ENCODE measurements at places on chromosomes 2 and 18.
A peak's percentile ranks its signal among the peaks of the same experiment; 100 is the strongest.

DNA sequence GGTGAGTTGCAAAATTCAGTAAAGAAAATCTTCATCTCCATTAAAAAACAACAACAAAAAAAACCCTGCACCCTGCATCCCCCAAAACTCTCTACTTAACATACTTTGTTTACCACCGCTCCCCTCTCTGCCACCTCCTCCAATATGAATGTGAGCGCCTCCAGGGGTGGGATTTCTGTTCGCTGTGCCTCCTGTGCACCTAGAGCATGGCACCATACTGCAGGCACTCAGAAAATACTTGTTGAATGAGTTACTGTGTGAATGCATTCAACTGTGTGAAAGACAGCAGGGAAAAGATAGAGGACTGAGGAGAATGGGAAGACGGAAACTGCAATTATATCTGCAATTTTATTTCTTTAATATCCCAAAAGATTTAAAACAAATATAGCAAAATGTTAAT lies 4.5 kb downstream of the CEBPZ start:
- DNase-seq, result no peak

DNA sequence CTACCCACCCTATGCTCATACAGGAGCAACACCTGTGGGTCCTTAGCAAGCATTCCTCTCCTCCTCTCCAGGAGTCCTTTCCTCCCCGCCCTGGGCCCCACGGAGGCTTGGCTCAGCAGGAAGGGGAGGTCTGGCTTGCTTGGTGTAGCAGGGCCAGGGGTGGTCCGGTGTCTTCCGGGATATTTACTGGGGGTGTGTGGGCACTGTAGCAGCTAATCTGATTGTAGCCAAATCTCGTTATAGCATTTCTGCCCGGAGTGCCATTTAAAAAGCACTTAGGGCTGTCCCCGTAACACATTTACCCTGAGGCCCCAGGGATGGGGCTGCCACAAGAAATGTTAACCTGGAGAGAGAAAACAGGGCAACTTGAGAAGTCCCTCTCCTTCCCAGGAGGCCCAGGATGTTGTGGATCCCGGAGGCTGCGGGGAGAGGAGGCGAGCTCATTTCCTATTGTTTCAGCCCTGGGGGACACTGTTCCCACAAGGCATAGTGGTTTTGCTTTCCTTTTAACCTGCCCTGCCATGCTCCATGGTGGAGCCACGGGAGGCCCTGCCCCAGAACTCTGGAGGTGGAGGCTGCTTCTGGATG lies 134.5 kb downstream of the CLIP4 start:
- DNase-seq, result no peak

DNA sequence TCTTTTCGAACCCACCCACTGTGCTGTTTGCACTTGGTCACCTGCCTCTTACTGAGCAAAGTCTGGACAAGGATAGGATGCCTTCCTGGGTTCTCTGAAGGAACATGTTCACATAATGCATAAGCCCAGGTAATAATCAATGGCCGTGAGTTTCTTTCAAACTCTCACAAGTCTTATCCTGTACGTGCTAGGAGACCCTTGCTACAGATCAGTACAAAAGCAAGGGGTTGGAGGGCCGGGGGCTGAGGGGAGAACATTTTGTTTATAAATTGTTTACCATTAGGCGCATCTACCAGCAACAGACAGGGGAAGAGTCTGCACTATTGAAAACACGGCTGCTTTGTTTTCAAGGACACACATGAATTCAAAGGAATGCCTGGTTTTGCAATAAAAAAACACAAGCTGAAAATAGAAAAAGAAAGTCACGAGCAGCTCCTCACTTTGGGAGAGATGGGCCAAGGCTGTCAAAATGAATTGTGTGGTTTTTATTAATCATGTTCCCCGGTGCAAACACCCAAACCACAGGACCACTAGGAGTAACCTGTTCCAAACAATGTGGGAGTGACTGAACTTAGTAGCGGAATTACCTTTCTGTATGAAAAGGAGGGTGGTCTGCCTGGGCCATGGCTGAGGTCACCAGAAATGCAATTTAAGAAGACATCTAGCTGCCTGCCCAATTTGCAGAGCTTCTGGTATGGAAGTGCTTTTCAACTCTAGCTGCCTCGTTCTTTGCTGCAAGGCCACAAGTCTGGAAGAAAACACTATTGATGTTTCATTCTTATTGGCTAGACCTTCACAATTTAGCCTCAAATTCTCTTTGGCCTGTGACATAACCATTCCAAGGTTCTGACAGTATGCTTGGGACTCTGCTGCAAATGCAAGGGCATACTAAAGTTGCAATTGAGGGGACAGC lies 73.5 kb downstream of the CCBE1 start:
- DNase-seq, result no peak

DNA sequence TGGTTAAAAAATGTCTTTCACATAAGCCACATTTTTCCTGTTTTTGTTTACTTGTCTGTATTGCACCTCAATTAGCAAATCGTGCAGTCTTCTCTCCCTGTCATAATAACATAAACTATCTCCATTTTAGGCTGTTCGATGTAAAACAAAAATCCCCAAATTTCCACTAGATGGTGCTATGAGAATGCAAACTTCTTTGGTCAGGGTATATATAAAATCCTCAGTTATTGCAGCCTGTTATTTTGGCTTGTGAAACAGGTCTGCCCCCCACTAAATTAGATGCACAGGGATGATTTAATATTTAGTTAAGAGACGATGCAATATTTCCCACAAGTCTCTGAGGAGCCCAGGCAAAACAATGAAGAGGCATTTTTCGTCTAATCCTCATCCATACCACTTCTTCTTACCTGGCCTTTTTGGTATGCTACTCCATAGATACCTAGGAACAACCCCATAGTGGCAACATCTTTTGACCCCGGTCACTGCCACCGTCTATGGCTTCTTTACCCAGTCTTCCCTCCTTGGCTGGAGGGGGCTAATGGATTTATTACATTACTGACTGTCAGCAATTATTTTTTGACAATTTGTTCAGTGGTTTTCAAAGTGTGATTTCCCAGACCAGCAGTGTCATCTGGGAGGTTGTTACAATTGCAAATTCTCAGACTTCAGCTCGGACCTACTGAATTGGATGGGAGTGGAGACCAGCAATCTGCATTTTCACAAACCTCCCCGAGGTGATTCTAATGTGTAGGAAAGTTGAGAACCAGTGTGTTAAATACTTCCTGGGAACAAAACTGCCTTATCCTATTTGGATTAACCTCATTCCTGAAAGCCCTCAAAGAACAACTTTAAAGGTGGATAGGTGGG lies 117.4 kb upstream of the CWC22 start:
- peak; percentile 7 for DNase-seq

GRCh38 chr2:58055033-58055786 lies 8.6 kb downstream of the VRK2 start:
- no peak for DNase-seq

DNA sequence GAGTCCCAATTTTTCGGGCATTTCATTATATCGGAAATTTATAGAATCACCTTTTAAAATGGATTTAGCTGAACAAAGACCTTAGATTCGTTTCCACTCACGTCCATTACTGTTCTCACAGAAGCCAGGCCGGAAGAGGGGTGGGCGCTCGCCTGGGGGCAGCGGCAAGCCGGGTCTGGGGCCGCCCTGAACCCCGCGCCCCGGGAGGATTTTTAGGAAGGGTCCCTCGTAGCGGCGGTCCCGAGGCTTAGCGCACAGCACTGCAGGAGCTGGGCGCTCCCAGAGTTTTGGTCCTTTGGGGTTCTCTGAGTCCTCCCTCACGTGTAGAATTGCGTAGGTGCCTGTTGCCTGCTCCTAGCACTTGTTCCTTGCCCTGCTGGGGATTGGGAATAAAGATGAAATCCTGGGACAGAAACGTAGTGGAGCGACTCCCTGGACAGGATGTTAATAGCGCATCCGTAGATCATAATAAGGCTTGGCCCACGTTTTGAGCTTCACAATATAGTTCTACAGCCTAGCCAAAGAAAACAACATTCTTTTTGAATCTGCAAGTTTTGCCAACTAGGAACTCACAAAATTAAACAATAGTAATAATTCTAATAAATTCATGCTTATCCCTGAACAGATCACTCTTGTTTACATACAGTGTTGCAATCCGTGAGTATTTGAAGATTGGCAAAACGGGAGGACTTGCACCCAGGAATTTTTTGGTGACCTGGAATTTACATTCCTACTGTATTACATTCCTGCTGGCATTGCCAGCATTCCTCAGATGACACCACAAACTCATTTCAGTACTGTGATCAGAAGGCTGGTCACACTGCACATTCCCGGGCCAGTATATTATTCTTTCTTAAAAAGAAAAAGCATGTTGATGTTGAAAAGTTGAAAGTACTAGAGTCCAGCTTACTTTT lies 875 bp downstream of the C18orf63 start:
- DNase-seq, result peak; percentile 41

GRCh38 chr2:4995466-4995865 lies 696.7 kb upstream of the SOX11 start:
- no peak for DNase-seq

DNA sequence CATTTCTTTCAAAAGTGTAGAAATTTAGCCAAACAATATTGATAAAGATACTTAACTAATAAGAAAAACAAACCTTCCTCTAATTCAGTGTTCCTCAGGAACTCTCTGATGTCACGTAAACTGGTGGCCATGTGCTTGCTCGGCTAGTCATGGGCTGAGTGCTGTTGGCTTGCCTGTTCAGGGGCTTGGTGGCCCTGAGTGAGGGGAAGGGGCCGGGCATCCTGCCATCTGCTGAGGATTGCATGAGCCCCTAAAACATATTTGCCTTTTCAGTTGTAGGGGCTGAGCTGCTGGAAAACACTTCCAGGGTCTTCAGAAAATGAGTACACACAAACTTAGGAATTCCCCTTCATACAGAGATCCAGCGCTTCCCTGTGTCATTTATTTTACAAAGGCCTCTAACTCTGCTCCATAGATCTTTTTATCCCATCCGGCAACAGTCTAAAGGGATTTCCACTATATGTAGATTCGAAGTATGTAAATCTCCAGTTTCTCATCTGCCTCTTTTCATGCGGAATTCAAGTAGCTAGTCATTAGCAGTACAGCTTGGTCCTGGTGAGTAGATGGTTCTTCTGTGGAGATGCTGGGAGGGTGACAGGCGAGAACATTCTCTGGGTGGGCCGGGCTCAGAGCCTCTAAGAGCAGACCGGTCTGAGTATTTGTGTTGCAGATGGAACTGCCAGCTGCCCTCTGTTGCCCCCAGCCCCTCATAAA lies 20.1 kb upstream of the NFATC1 start:
- no peak for DNase-seq

Measured in amniotic stem cell (primary cell).